ENCODE measurements at places on chromosomes 7 and 10.

- DNase-seq = no peak
Observed at GRCh38 chr10:87538092-87539015, 33.7 kb downstream of the MINPP1 start.

- DNase-seq = no peak
Observed at GRCh38 chr7:39468808-39469374, 97.3 kb upstream of the YAE1 start.

DNA sequence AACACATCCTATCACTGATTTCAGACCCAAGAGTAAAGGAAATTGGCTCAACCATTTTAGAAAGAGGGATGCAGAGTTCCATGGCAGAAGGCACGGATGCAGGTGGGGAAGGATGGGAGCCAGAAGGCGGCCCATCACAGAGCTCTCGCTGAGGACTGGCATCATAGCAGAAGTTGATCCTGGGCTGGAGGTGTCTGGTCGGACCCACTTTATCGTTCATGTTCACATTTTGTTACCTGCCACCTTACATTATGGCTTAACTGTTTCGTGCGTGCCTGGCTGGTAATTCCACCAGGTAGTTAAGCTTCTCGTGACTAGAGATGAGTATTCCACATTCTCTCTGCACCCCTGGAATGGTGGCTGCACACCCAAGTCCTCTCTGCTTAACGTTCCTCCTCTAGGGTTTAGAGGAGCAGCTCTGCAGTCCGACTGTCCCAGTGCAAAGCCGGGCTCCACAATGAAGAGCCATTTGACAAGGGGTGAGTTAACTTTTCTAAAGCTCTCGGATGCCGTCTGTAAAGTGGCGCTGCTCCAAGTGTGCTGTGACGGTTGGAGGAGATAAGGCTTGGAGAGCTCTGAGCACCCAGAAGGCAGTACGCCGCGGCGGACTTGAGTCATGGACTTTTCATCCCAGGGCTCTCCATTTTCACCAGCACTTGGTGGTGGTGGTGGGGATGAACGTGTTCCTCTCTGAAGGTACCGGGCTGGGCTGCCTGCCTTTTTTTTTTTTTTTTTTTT lies 157.1 kb upstream of the SHH start:
- no peak for DNase-seq

DNA sequence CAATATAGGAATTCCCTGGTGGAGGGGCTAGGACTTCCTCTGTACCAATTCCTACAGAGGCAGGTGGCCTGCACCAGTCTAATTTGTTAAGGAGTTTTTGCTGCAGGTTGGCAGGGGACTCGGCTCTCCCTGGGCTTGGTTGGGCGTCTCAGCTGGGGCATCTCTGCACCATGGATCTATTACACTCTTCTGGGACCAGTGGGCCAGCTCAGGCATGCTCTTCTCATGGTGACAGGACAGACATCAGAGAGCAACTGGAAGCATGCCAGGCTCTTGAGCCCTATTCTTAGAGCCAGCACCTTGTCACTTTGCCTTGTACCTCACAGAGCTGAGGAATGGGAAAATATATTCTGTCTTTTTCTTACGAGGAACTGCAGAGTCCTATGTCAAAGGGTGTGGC lies 74.6 kb downstream of the SH2D4B start:
- peak; percentile 77 for DNase-seq

GRCh38 chr7:134140889-134141867 lies 14.0 kb downstream of the LRGUK start:
- DNase-seq = peak; percentile 49

GRCh38 chr10:6102128-6102527 lies 13.3 kb downstream of the RBM17 start:
- DNase-seq = no peak

GRCh38 chr10:7817984-7818294 lies 366 bp upstream of the TAF3 start:
- no peak for DNase-seq

- DNase-seq = no peak
Observed at GRCh38 chr10:27947540-27947939, 51.3 kb downstream of the ODAD2 start.

DNA sequence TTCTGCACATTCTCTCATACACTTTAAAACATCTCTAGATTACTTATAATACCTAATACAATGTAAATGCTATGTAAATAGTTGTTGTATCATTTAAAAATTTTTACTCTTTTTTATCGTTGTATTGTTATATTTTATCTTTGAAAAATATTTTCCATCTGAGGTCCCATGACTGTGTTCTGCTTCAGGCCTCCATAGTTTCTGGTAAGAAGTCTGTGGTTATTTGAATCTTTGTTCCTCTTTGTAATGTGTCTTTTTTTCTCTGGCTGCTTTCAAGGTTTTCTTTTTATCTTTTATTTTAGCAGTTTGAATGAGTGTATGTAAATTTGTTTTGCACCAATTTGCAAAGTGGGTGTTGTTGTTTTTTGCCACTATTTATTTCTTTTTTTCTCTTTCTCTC lies 263.1 kb downstream of the RPS24 start:
- DNase-seq = no peak

- DNase-seq = no peak
Observed at GRCh38 chr7:43456200-43456599, 126.7 kb upstream of the STK17A start.

GRCh38 chr7:78777829-78778228 lies 675.6 kb downstream of the MAGI2 start:
- no peak for DNase-seq

DNA sequence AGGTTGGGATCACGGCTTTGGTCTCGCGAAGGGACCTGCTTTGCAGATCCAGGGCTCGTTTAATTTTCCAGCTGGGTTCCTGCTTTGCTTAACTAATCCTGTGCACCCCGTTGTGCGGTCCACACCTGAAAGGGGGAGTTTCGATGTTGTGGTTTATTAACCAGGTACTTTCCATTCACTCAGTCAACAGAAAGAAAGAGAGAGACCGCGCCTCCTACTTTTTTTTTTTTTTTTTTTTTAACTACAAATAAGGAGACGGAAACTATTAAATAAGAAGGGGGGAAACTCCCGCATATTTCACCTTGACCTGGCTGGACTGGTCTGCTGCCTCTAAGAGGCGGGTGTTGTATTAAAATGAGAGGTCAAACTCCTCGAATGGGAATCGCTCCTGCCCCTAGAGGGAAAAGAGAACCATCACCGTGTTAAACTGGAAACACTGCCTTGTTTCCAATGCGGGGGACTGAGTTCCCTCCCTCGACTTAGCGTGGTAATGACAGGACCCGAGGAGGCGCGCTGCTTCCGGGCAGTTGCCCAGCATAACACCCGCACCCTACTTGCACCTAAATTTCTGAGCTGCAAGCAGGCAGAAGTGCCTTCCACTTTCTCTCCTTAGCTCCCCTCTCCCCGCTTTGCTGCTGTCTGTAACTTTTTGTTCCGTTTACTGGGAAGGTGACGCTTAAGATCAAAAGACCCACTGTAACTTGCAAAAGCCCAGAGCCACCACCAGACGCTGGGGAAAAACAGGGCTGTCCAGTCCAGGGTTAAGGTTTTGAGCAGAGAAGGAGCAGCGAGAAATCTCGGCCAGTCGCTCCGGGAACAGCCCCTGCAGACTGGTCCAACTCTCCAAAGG lies 1.1 kb upstream of the ITGB8 start:
- DNase-seq = peak; percentile 72

DNA sequence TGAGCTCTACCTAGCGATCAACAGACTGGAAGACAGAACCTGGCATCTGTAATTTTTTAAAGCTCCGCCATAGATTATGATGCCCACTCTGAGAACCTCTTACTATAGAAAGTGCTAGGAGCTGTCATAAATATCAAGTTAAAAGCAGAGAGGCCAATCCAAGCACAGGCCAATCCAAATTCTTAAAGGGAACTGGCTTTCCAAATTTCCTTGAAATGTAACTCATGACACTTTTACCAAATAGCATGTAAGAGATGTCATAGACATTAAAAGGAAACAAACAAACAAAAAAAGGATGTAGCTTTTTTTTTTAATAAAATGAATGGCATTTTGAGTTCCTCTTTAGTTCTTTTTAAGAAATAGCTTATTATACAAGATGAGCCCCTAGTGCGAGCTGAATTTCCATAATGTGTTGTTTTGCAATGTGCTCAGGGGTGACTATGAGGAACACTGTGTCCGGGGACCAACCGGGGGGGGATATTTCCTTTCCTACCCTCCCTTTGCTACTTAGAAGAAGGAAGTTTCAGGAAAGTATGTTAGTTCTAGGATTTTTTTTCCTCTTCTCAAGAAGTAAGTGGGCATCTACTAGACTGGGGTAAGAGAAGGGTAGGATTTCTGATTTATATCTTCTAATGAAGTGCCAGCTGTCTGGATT lies 23.7 kb upstream of the MRC1 start:
- no peak for DNase-seq

- DNase-seq = no peak
Observed at GRCh38 chr7:105141068-105141467, 127.1 kb downstream of the KMT2E start.

DNA sequence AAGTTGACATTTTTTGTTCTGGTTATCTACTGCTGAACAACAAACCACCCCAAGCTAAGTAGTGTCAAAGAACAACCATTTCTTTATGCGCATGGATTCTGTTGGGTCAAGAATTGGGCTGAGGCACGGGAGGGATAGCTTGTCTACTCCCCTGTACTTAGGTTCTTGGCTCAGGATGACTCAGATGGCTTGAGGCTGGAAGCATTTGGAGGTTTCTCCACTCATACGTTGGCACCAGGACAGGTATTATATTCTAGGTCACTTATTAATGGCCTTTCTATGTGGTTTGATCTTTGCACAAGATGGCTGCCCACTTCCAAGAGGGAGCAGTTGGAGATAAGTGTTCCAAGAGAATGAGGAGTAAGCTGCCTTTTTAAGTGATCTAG lies 11.8 kb upstream of the TFAM start:
- DNase-seq = no peak

DNA sequence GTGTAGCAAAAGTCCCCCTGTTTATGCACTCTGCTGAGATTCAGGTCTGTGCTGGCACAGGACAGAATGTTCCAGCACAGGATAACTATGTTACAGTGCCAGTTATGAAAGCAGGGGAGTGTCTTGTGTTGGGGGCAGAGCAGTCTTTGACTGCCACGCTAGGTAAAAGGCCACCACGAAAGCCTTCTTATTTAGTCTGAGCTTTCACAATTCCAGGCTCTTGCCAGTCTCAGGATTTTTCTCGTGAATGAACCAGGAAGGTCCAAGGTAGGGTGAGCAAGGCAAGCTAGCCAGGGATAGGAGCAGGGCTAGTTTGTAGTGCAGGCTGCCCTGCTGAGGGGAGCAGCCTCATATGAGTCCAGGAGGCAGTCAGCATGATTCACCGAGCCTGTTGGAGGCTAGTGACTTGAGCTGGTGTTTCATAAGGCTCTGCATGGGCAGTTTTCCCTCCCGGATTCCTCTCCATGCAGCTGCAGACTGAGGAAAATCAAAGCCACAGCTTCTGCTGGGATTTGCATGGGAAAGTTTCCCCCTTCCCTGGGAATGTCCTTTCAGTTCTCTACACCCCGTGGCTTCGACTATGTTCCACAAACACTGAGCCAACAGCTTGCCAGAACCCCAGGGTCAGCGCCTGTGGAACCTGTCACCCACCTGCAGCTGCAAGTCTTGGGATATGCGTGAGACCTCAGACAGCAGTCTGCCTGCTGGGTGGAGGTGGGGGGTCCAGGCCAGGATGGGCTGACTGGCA lies 112.3 kb downstream of the JCAD start:
- DNase-seq = peak; percentile 78

DNA sequence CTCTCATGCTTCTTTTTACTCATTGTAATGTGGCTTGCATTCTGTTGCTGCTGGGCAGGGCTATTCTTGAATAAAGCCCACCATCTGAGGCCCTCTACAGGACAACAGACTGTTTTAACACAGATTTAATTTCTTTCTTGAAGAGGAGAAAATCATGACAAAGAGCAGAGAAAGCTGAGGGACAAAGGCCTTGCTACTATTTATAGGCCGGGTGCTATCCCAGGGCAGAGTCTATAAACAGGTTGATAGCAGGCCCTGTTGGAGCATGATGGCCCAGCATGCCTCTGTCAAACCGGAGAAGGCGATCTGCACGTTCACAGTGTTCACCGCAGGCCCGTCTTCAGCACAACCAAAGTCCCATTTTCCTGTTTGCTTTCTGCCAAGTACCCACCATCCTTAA lies 3.0 kb downstream of the VIPR2 start:
- no peak for DNase-seq

DNA sequence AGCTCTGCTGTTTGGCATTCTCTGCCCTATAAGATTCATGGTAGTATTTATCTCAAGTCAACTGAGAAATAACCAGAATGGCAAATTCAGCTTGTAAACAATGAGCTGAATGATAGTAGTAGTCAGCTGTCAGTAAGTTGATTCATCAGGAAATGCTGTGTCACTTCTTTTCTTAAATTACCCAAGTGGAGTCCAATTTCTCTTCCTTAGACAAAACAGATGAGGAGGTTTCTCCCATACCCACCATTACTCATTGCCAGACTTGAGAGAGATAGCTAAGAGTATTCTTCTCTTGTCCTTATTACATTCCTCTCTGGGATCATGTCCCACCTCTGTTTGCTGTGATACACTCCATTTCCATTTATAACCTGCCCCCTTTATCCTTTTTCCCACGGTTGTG lies 159.8 kb upstream of the STEAP1 start:
- DNase-seq = no peak

DNA sequence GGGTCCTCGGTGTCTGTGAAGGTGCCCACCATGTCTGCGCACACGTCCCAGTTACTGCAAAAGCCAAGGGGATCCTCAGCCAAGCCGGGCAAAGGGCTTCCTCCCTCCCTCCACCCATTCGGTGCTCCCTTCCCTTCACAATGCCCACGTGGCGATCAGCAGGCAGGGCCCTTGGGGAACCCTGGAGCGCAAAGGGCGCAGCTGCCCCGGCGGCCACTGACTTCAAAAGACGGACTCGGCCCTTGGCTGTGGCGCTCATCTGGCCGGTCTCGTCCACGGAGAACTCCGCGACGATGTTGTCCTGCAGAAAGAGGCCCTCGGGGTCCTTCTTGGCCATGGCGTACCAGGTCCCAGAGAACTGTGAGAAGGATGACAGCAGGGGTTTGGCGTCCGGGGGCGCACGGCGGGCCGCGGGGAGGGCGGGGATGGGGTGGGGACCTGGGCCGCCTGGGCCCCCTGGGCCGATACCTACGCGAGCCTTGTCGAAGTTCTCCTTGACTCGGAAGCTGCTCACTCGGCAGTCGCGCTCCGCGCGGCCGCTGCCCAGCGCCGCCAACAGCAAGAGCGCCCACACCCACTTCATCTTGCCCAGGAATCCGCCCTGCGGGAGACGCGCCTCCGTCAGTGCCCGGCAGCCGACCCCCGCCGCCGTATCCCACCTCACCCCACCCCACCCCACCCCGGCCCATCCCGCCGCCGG lies 439 bp downstream of the RBP4 start:
- no peak for DNase-seq

- no peak for DNase-seq
Observed at GRCh38 chr10:103535595-103535994, 42.1 kb downstream of the NEURL1 start.

DNA sequence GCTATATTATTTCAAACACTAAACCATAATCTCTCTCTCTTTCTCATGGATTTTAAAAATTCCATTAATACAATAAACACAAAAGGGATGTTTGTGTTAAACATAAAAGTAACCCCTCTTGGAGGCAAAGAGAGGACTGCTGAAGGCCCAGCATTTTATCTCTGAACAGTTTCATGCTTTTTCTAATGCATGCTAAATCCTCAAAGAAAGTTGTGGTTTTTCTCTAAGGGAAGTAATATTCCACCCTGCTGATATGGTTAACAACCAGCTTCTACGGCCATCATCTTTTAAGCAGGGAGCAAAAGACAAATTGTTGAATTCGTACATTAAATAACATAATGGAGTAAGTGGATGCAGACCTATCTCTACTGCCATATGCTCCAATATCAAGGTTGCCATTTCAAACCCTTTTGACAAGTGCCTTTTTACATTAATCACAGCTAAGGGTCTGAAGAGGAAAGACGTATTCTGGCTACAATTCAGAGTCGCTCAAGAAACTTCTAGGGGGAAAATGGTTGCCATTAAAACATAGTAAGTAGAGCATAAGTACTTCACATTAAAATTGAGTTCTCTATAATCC lies 103.1 kb downstream of the SLC25A13 start:
- DNase-seq = no peak
